Stimulated activated CD8-positive, alpha-beta memory T cell treated with anti-CD3 and anti-CD28 coated beads, Interleukin-7, amount 100 ng/mL, for 1 hour (primary cell): ENCODE measurements at places on chromosomes 2 and 18.

DNA sequence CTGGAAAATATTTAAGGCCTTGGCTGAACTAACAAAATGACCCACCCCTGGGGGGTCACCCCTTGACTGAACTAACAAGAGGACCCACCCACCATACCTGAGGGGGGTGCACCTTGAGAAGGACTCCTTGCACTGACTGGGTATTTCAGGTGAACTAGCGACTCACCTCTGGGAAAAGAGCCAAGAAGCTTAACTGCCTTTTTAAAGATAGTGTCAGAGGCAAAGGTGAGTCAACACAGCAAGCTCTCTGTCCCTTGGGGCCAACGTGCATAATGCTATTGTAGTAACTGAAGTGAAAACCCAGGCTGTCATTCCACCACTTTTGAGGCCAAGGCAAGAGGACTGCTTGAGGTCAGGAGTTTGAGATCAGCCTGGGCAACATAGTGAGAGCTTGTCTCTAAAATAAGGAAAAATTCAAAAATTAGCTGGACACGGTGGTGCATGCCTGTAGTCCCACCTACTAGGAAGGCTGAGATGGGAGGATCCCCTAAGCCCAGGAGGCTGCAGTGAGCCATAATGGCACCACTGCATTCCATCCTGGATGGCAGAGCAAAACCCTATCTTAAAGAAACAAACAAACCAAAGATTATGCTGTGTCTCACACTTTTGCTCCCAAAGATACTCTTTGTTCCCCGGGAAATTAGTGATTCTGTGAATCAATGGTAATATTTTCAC, 36.4 kb upstream of the ZCCHC2 start:
- DNase-seq, result no peak

DNA sequence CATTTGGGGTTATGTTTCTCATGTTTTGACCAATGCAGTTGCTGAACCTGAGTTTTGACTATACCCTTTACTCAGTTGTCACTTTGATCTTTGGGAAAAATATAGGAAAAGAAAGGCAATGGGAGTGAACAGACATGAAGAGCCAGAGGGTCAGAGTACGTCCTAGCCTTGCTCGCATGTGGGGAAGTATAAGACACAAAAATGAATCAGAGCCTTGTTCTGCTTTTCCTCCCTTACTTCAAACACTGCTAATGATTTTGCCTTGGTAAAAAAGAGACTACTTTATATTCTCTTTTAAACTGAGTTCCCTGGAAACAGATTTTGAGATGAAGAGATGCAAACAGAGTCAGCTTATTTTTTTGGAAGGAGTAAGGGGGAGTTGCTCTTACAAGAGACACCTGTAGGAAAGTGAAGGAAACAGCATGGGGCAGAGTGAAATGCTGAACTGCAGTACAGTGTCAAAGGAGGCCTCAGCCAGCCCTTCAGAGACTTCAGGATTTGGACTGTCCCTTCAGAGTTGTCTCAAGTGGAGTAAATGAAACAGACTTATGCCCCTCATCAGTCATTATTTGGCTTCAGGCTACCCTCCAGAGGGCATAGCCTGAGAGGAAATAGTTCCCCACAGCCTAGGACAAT, 11.1 kb upstream of the FAP start:
- DNase-seq, result no peak

DNA sequence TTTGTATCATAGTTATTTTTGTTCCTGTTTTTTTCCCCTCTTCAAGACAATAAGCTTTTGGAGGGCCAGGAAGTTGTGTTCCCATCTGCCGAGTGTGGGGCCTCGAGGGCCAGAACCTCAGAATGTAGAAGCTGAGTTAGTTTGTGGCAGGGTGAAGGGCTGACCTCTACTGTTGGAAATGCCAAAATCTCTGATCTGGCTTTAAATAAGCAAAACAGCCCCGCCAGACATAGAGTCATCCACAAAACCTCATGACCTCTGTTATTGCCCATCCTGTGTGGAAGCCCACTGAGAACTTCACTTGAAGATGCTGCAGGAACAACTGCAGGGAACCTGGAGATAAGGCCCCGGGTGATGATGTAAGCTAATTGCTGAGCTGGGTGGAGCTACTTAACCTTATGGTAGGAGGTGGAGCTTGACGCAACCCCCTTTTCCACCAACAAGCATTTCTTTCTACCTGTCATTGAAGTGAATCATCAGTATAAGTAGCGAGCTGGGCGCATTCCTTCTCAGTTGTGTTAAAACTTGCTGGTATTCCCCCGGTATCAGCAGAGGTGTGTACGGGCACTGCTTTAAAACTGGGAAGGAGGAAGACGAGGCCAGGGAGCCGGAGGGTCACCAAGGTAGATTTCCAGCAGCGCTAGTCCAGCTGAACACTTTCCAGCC, 177.2 kb downstream of the NEDD4L start:
- no peak for DNase-seq

DNA sequence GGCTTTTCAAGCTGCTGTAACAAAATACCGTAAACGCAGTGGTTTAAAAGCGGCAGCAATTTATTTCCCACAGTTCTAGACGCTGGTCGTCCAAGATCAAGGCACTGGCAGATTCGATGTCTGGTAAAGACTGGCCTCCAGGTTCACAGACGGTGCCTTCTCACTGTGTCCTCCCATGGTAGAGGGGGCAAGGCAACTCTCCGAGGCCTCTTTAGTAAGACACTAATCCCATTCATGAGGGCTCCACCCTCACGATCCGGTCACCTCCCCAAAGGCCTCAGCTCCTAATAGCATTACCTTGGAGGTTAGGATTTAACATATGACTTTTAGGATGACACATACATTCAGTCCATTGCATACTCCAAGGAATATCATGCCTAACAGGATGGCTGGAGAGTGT, 117.2 kb downstream of the SH3RF3 start:
- no peak for DNase-seq

GRCh38 chr18:51195451-51196117, 1.9 kb downstream of the MEX3C start:
- DNase-seq, result peak; percentile 6
